Frontal cortex (tissue), 4 donors: ENCODE measurements at places on chromosomes 2 and 18. TPM values are rescaled to one million over a fixed set of nuclear protein-coding genes. Genes with fewer than 3 reads are reported as not detected.
A peak's percentile ranks its signal among the peaks of the same experiment; 100 is the strongest.

DNA sequence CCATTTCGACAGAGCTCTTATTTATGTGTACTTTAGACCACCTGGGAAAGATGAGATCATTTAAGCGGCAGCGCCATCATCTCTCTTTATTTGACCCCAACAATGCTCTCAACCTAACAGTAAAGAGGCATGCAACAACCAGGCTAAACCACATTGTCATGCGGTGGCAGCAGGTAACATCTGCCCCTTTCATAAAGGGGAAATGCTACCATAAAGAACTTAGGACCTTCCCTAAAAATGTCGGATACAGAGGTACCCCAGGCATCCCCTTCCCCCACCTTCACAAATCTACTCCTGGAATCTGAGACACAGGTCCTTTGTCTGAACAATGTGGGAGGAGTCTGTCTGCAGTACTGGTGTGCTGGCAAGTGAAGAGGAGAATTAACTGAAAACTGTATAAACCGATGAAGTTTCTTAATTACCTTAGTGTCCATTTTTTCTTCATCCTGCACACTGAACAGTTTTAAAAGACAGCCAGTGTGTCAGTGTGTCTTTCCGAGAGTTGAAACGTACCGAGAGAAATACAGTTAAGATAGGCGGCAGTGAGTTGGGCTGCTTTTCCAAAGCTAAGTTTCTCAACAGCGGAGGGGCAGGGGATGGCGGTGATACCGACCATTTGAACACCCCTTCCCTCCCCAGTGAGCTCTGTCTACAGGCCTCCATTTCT, 1.9 kb downstream of the MEX3C start:
- DNase-seq = no peak

GRCh38 chr2:151051574-151052220, 210.0 kb downstream of the RBM43 start:
- DNase-seq = peak; percentile 23

Gene OSR1
- total RNA-seq = 3.7 TPM

DNA sequence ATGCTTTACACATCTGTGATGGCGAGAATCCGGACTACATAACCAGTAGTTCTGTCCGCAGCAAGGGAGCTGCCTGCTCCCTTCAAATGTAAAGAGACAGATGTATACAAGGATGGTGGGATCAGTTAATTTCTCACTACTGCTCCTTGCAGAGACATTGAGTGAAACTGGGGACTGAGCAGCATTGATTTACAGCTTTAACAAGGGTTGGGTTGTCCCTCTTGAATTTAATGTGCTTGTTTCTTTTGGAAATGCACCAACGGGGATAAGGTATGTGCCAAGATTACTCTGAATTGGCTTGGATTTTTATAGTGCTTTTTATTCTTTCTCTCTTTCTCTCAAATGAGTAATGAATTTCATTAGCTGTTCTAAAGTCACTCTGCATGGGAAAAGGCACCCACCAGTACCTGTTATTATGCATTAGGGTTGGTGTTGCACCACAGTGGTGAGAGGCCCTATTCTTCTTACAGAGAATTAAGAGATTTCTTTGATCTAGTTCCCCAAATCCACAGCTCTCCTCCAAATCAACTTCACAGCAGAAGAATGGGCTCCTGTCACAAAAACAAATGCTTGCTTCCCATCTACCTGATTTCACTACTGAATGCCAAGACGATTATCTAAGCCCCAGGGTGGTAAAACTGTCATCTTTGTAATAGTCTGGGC, 107.6 kb downstream of the DOCK10 start:
- DNase-seq = no peak

GRCh38 chr2:128309280-128310093, 9.2 kb downstream of the HS6ST1 start:
- DNase-seq = no peak

GRCh38 chr2:26462511-26463243, 15.2 kb downstream of the OTOF start:
- DNase-seq = peak; percentile 70

Gene RBM44
- total RNA-seq = 5.3 TPM

Gene IFT172
- 36.3 TPM for total RNA-seq

DNA sequence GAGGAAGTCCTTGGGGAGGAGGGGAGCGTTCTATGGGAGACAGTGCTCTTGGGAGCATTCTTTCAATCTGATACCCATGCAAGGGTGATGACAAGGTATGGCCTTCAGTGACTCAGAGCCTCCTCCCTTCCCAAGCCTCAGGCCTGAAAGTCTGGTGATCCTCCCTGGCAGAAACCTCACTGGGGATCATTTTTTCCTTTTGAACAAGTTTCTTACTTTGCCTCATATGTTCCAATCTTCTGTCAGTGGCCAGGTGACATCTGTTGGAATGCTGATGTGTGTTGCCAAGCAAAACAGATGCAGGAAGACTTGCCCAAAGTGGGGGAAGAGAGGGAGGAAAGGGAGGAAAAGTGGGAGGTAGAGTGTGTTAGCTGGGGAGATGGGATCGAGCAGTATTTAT, 224.8 kb downstream of the NEDD4L start:
- no peak for DNase-seq

DNA sequence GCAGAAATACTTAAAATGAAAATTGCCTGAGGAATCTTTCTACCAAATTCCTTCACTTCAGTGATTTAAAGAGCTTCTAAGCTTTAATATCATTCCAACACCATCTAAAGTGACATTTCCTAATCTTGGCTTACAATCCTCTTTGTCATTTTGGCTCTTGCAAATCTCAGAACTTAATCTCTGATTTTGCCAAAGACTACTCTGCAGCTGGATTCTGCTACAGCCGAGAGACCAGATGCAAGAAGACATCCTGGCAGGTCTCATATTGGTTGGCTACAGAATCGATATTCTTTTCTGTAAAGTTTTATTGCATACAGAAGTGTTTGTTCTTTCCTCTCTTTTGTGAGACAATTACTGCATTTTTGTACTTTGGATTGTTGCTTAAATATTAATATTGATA, 716.5 kb upstream of the LRATD1 start:
- DNase-seq = no peak

- no peak for DNase-seq
These were observed 21.7 kb downstream of the ADD2 start for GRCh38 chr2:70746094-70746974.

GRCh38 chr2:24957221-24957620, 14.5 kb downstream of the DNAJC27 start:
- no peak for DNase-seq

DNA sequence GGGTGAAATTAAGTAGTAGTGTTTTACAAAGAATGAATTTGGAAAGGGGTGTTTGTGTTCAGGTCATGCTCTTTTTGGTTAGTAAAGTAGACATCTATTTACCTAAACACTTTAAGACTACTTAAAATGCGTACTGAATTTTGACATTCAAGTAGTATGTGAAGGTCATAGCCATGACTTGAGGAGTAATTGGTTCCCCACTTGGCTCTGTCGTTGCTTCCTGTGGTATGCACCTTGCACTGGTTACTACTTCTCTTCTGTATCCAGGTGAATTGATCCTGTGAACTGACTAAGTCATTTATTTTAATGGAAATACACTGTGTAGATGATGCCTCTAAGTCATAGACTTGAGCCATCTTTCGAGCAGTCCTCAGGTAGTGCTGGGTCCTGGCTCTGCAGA, 97.9 kb downstream of the ITGB1BP1 start:
- DNase-seq = no peak
